ENCODE measurements at places on chromosomes 6 and 20. TPM values are rescaled to one million over a fixed set of nuclear protein-coding genes. Genes with fewer than 3 reads are reported as not detected.

GNRH2 gene
- total RNA-seq, result not detected

DNA sequence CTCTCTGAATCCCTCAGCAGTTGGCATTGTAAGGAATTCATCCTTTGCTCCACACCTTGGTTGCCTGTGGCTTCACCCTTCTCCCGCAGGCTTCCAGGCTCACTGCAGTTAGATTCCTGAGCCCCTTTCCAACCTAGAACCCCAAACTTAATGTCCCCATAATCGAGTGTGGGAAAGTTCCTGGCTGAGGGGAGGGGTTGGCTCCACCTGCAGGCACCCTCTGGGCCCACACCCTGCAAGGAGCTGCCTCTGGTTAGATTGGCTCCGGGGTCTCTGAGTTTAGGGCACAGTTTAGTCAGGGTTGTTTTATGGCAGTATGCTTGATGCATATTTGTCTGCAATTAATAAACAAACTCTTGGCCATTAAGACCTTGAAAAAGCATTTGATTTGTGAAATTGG is 63.4 kb downstream of the MTHFD1L start:
- DNase-seq, result no peak

DNA sequence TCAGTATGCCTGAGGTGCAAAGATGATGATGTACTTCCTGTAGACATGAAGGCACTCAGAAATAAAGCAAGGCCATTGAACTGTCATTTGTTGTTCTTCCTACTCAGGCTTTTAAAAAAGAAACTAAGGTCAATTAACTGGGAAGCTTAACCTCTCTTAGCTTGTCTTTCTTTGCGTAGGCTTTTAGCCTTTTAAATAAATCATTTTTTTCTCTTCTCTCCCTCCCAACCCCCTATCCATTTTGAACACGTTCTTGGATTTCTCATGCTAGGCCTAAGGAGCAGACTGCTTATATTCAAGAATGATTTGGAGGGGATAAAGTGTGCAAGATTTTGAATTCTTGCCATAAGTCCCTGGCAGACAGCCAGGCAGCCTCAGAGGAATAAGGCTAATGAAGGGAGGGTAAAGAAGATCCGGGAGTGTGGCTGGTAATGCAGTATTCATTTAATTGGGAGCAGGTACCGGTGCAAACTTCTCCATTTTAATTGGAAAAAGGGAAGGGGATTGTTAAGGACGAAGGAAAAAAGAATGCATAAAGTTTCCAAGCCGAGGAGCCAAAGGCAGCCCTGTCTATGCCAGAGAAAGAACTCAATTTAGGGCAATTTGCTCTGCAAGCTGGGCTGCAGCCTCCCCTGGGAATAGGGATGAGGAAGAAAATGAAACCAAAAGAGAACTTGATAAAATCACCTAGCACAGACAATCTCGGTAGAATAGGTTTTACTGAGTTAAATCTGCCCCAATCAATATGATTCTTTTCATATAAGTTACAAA is 343.8 kb upstream of the MMS22L start:
- DNase-seq, result no peak

DNA sequence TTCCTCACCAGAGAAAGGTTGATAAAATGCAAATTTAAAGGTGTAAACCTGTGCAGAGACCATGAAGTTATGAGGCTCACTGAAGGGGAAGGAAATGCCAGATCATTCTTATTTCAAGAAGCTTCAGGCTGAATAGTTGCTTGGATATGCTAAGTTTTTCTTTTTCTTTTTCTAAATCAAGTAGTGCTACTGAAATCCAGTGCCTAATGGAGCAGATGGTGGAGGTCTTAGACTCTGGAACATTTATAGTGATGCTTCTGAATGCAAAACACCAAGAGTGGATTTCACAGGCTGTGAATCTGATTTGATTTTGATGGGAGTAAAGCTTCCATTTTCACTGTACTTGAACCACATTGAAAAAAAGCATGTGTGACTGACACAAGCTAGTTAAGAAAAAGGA is 151.2 kb upstream of the BEND3 start:
- no peak for DNase-seq

C6orf52 gene
- not detected for total RNA-seq

DBNDD2 gene
- 7.5 TPM for total RNA-seq

CD83 gene
- 6.2 TPM for total RNA-seq

GRCh38 chr6:136550045-136550329 is 235 bp downstream of the MAP7 start:
- DNase-seq, result peak; percentile 14

CHRNA4 gene
- not detected for total RNA-seq

- no peak for DNase-seq
Measured at GRCh38 chr6:38234934-38235682, 404.6 kb downstream of the BTBD9 start.

DNA sequence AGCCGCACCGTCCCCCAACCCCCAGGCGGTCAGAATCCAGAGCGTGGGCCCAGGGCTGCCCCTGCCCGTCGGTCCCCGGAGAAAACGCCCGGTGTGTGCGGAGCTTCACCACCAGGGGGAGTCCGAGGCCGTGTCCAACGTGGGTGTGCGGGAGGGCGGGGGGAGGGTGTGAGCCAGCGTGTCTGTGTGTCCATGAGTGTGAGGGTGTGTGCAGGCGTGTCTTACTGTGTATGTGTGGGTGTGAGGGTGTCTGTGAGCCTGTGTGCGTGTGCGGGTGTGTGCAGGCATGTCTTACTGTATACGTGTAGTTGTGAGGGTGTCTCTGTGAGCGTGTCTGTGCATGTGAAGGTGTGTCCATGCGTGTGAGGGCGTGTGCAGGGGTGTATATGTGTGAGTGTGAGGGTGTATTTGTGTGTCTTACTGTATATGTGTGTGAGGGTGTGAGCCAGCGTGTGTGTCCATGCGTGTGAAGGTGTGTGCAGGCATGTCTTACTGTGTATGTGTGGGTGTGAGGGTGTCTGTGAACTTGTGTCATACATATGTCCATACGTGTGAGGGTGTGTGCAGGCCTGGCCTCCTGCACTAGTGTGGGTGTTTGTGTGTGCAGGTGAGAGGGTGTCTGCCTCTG is 24.6 kb upstream of the GATA5 start:
- DNase-seq, result peak; percentile 78

TREM1 gene
- total RNA-seq, result 0.35 TPM

CCN6 gene
- total RNA-seq, result not detected

DNA sequence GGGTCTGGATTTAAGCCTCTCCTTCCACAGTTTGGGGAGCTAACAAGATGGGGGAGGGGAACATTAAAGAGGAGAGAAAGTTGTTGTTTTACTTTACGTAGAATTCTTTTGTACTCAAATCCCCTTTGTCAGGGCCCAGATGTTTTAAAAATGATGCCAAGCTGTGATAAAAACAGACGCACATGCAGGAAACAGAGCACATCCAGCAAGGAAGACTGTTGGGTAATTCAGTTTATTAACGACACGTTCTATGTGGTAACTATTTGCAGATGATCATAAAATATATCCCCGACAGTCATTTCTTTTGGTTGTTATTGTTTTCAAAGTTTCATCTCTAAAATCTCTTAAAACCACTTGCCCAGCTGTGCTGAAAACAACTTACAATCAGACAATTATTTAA is 307.0 kb upstream of the PRDM1 start:
- DNase-seq, result no peak

CST2 gene
- not detected for total RNA-seq

GRCh38 chr6:106536851-106537250 is 92.4 kb downstream of the RTN4IP1 start:
- no peak for DNase-seq

DNA sequence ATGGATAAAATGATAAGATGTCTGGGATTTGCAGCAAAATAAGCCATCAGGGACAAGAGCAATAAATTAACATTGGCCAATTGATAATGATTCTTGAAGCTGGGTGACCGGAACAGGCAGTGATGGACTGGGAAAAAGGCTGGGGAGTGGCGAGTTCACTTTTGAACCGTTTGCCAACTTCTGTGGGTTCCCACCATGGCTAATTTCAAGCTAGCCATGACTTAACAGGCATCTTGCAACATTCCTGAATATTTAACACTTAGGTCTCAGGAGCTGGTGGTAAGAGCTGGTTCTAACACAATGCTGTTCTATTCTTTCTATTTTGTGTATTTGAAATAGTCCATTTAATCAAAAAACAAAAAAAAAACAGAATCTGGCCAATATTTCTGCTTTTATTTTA is 37.6 kb upstream of the CD83 start:
- no peak for DNase-seq

XKR7 gene
- not detected for total RNA-seq
